Activated CD4-positive, alpha-beta T cell treated with anti-CD3 and anti-CD28 coated beads, Interleukin-2, amount 50 U/mL, for 1 hour (primary cell): ENCODE measurements at places on chromosomes 2 and 18.

- DNase-seq = no peak
Observed at GRCh38 chr2:26072925-26073768, 39.3 kb downstream of the RAB10 start.

- no peak for DNase-seq
Observed at GRCh38 chr2:34102339-34102738, 503.2 kb upstream of the FAM98A start.

DNA sequence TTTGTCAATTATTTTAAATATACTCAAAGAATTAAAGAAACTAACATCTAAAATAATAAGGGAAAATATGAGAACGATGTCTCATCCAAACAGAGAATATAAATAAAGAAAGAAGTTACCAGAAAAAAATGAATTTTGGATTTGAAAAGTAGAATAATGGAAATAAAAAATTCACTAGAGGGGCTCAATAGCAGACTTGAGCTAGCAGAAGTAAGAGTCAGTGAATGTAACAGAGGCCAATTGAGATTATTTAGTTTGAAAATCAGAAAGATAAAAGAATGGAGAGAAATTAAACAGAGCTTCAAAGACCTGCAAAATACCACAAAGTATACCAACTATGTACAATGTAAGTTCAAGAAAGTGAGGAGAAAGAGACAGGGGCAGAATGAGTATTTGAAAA is 333.6 kb downstream of the GPD2 start:
- DNase-seq = no peak

DNA sequence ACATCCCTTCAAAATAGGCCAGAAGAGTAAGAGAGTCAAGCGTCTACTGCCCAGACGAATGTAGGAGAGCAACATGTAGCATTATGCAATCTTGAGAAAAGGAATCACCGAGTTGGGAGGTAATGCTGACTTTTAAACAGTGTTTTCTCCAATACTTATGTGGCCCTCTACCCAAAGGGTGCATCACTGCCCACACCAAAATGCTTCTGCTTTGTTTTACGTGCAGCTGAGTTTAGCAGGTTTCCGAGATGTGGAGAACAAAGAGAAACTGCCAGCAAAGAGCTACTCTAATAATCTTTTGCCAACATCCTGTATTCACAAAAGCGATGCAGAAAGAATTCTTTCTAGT is 63.4 kb upstream of the ZEB2 start:
- no peak for DNase-seq

- no peak for DNase-seq
Observed at GRCh38 chr2:237304763-237305514, 109.0 kb downstream of the COL6A3 start.

DNA sequence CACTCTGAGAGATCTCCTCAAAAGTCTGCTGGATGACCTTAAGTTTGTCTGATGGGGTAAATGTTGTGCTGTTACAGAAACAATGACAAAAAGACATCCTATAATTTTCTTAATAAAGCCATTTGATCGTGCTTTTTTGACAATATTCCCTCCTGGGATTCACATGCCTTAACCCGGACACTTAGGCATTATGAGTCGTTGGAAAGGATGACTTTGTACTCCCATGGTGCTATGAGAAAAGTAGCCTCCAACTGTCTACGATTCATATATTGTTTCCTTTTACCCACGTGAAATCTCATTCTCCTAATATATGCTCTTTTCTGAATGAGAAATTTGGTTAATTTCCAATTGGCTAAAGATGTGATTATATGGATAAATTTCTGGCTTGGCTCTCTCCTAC is 6.1 kb upstream of the MPP4 start:
- DNase-seq = no peak

DNA sequence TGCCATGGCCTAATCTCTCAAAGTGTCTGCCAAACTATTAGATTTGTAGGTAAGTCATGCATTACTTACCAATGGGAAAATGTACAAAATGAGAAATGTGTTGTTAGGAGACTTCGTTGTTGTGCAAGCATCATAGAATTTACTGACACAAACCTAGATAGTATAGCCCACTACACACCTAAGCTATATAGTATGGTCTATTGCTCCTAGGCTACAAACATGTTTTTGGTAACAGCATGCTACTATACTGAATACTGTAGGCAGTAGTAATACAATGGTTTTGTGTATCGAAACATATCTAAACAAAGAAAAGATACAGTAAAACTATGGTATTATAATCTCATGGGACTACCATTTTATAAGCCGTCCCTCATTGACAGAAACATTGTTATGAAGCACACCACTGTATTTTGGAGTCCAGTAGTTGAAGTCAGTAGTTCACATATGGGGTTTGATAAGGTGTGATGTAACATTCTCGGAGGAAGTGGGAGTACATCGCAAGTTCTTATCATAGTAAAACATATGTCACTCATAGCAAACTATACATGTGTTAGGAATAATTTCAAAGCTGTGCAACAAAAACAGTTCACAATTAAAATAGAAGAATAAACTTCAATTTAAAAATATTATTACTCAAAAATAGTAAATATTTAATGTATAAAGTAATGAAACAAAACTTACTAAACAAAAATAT is 12.0 kb upstream of the GTF2A1L start:
- no peak for DNase-seq

GRCh38 chr2:241197947-241198346 is 9.5 kb downstream of the ANO7 start:
- DNase-seq = no peak

DNA sequence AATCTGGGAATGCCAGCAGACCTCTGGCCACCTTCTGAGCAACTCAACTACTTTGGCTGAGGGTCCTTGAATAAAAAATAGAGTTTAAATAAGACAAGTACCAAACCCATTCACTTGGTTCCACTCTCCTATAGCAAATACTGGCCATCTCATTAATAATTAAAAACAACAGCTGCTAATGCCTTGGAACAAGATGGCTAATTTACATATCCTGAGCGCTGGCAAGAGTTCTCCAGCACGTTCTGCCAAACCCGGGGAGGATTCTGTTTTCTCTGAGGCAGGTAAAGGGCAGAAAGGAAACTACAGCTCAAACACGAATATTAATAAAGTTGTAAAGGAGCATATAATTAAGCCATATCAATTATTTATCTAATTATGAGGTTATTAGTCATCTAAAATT is 1123.7 kb downstream of the TDRD15 start:
- DNase-seq = no peak

- DNase-seq = no peak
Observed at GRCh38 chr2:240635121-240635997, 10.1 kb downstream of the GPR35 start.

DNA sequence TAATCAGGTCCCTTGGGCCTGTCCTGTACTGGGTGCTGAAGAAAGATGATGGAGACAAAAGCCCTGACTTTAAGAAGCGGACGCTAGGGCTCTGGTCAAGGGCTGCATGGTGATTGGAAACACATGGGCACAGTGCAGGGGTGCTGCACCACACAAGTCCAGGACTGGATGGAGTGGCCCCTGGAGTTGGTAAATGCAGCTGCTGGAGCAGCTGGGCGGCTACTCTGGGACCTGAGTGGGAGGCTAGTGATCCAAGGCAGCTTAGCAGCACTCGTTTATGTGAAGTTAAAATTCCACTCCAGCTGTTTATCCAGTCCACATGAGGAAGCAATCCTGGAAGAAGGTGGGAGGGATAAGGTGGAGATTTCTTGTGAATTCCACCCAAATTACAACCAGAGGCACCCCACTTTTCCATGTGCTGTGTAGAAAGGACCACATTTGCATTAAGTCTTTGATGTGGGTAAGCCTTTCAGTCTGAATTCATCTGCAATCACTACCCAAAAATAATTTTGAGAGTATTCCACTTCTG is 24.9 kb downstream of the MERTK start:
- DNase-seq = no peak

DNA sequence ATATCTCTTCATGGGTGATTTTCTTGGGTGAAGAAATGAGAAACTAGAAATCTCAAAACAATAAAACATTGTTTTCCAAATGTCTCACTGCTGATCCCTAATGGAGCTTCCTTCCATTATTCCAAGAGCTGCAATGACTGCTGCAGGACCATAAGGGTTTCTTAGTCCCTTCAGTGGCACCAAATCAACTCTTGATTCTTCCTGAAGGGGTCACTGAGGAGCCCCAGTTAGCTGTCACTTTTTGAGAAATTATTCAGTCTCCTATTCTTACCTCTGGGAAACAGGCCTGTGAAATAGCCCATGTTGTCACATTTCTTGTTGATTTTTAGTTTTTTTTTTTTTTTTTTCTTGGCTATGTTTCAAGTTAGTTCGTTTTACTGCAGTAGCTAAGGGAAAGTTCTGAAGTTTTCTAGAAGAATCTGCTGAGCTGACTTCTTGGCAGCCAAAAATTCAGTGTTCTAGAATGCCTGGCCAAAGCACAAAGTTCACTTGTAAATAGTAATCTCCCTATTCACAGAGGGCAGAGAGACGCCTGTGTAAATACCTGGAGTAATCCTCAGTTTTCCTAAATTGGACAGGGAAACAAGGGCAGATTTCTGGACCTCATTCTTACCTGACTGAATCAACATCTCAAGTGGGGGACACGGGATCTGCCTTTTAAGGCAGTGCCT is 480.0 kb downstream of the RIT2 start:
- DNase-seq = no peak

- DNase-seq = no peak
Observed at GRCh38 chr2:231204581-231204980, 6.2 kb downstream of the ARMC9 start.

DNA sequence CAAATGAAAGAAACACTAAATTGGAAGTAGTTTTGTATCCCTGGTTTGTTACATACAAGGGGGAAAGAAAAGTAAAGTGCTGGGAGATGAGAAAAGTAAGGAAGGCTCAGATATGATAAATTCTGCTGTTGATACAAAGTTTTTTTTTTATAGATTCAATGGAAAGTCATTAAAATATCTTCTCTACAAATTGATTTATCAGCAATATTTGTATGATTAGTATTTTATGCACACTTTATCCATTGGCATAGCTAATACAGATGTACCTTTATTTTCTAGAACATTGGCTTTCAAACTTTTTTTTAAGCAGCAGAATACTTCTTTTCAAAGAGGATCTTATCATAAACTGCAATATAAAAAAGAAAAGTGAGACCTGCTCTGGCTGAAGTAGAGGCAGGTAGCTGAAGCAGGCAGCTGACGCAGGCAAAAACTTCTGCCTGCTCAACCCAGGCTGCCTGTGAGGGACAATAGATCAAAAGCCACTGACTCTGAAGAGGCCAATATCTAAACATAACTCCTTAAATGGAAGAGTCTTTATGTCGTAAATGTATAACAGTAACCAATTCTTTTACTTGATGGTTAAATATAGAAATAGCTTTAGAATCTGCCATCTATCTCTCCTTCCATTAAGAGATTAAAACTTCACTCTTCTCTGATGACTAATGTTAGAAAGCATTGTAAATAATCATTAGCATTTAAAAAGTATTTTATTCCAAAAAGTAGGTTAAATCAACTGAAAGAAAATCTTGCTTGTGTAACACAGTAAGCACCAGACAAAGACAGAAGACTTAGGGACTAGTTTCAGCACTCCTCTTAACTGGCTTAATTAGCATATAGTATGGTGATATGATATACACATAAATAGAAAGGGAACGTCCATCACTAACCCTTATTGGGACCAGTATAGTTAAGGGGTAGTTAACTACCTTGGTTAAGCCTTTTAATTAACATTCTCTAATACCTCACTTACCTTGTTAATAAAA is 174.2 kb downstream of the SLC39A10 start:
- DNase-seq = no peak

- DNase-seq = no peak
Observed at GRCh38 chr2:190551928-190552327, 17.4 kb upstream of the NEMP2 start.

DNA sequence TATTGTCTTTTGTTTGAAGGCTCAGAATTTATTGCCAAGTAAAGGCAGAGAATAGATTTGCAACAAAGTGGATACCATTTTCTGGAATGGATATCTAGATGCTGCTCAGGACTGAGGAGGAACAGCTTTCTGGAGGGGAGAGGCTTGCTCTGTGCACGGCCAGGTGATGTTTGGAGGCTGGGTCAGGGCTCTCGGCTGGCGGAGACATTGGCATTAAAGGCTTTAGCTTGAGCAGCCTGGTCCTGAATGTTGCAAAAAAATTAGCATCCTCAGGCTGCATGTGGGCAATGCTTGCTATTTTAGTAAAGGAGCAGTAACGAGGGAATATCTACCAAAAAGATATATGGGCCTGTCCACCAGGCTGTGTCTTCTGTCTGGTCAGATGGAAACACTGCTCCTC is 20.4 kb downstream of the RNF144A start:
- DNase-seq = no peak

DNA sequence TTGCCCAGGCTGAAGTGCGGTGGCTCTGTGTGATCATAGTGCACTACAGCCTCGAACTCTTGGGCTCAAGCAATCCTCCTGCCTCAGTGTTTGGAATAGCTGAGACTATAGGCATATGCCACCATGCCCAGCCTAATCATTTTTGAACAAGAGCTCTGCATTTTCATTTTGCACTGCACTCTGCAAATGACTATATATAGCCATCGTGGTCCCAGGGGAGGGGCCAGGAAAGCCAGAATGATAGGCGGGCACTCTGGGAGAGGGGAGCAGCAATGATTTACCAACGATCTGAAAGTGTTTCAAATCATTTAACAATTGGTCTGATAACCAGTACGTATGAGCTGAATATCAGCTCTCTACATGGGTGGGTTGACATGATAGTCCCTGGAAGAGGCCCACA is 22.3 kb upstream of the ST3GAL5 start:
- DNase-seq = no peak

- DNase-seq = no peak
Observed at GRCh38 chr2:159449504-159450124, 163.1 kb upstream of the WDSUB1 start.

DNA sequence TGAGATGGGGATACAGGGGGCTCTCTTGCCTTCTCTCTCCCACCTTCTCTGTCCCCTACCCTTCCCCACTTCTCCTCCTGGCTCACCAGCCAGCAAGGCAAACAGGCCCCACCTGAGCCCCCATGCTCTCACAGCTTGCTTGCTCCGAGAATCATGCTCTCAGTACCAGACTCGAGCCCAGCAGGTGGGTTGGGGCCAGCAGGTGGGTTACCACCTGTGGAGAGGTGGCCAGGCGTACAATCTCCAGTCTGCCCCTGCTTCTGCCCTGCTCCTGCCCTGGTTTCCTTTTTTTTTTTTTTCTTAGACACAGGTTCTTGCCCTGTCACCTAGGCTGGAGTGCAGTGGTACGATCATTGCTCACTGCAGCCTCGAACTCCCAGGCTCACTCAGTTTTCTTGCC is 214.5 kb downstream of the SH3RF3 start:
- DNase-seq = no peak

GRCh38 chr2:151575338-151575737 is 158.9 kb downstream of the NEB start:
- DNase-seq = no peak

GRCh38 chr2:22020091-22020742 is 896.4 kb downstream of the TDRD15 start:
- no peak for DNase-seq
